ENCODE measurements at places on chromosomes 2 and 18. TPM values are rescaled to one million over a fixed set of nuclear protein-coding genes. Genes with fewer than 3 reads are reported as not detected.
A peak's percentile ranks its signal among the peaks of the same experiment; 100 is the strongest.

SERPINB4 gene
- total RNA-seq, result not detected

- H3K36me3 ChIP-seq, result no peaks in the 10 kb centered on the region
- H3K4me3 ChIP-seq, result no peak overlapping the region
- no peaks in the 10 kb centered on the region for H3K27me3 ChIP-seq
- DNase-seq, result no peak
- H3K4me1 ChIP-seq, result no peaks in the 10 kb centered on the region
Observed at GRCh38 chr2:216014006-216014405, 655 bp upstream of the MREG start.

DNA sequence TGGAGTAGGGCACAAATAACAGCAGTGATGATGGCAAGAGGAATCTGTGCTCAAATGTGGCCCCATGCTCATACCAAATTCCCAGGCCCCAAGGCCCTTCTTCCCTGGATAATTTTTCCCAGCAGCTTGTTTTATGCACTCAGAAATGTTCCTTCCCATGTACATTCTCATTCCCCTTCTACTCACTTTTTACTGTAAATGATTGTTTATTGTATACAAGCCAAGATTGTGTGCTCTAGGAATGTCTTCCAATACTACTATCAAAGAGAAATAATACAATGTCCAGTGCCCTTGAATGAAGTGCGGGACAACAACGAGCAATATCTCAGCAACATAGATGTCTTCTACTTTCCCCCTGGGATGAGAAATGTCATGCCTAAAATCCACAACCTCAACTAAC, 201.6 kb downstream of the ICOS start:
- no peaks in the 10 kb centered on the region for H3K27me3 ChIP-seq
- no peak for DNase-seq
- H3K4me1 ChIP-seq, result peaks cover 6% of the 10 kb centered on the region
- no peak overlapping the region for H3K4me3 ChIP-seq

GRCh38 chr18:13120983-13121441, 97.5 kb upstream of the LDLRAD4 start:
- H3K36me3 ChIP-seq, result peaks cover 10% of the 10 kb centered on the region
- DNase-seq, result no peak
- peak overlapping the region; percentile 38 for H3K27ac ChIP-seq

COL4A3 gene
- 1.0 TPM for total RNA-seq

- no peak for DNase-seq
- H3K27me3 ChIP-seq, result no peaks in the 10 kb centered on the region
- H3K36me3 ChIP-seq, result no peaks in the 10 kb centered on the region
- no peak overlapping the region for H3K4me3 ChIP-seq
Observed at GRCh38 chr18:23169673-23170044, 34.4 kb downstream of the CABLES1 start.

CYP27C1 gene
- not detected for total RNA-seq

DNA sequence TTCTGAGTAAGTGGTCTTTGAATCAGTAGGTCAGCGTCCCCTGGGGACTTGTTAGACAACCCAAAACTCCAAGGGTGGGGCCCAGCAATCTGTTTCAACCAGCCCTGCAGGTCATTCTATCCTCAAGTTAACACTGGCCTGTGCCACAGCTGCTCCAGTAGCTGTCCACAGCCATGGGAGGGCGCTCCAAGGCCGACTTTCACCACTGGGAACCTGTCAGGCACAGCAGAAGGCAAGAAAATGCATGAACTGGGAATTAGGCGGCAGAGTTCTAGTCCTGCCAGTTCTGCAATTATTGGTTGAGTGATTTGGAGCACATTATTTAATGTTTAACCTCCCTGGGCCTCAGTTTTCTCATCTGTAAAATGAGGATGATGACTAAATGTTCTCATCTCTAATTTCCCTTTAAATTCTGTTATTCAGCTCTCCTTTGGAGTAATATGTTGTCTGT, 17.4 kb upstream of the MRPL33 start:
- H3K27me3 ChIP-seq, result no peaks in the 10 kb centered on the region
- H3K36me3 ChIP-seq, result no peaks in the 10 kb centered on the region
- H3K27ac ChIP-seq, result no peak overlapping the region
- H3K4me1 ChIP-seq, result peaks cover 22% of the 10 kb centered on the region
- DNase-seq, result peak; percentile 78

GRCh38 chr2:241082341-241083090, 19.6 kb downstream of the MTERF4 start:
- no peaks in the 10 kb centered on the region for H3K4me1 ChIP-seq
- DNase-seq, result no peak
- H3K27me3 ChIP-seq, result no peaks in the 10 kb centered on the region
- H3K4me3 ChIP-seq, result no peak overlapping the region
- H3K36me3 ChIP-seq, result peaks cover 16% of the 10 kb centered on the region
- H3K27ac ChIP-seq, result no peak overlapping the region

DNA sequence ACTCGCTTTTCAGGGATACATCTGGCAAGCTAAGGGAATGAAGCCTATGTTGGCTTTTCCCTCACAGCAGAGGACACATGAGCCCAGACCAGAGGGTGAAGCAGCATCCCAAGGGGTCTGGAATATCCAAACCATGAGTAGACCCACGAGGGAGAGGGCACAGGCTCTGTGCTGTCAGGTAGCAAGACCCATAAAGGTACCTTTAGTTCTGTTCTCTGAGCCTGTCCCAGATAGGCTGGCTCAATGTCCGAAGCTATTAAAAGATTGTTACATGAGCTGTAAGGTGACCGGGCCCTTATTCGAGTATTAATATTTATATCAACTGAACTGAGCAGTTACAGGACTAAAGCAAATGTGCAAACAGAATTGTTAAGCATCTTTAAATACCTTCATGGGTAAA, 52.2 kb downstream of the TPGS2 start:
- no peaks in the 10 kb centered on the region for H3K36me3 ChIP-seq
- no peaks in the 10 kb centered on the region for H3K27me3 ChIP-seq
- H3K4me1 ChIP-seq, result peaks cover 12% of the 10 kb centered on the region
- no peak for DNase-seq
- H3K27ac ChIP-seq, result peak overlapping the region; percentile 21
- H3K4me3 ChIP-seq, result no peak overlapping the region

GRCh38 chr2:172389685-172390339, 37.6 kb upstream of the ITGA6 start:
- H3K36me3 ChIP-seq, result no peaks in the 10 kb centered on the region
- H3K4me1 ChIP-seq, result peaks cover 22% of the 10 kb centered on the region
- DNase-seq, result no peak
- peak overlapping the region; percentile 67 for H3K27ac ChIP-seq
- H3K27me3 ChIP-seq, result no peaks in the 10 kb centered on the region

DNA sequence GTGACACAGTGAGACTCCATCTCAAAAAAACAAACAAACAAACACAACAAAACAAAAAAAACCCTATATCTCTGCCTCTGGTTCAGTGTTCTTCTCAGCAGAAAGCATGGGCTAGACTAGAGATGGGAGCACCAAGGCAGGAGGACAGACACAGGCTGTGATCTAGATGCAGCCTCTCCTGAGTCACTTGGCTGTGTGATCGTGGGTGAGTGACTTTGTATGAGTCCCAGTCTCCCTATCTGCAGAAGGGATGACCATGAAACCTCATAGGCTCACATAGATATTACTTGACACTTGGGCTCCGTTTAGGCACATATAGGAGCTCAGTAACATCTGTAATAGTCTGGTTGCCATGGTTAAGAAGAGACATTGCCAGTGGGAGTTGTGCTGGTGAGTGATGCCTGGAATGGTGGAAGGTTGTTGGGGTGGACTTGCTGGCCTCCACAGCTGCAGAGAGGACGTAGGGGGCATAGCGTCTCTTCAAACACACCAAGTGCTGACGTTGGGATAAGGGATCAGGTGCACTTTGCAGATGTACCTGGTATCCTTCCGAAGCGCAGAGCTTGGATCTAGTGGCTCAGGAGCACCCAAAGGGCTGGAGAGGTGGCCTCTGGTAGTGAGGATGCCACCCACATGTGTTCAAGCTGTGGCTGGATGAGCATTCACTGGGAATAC, 318.9 kb upstream of the HS6ST1 start:
- no peak for DNase-seq
- H3K4me3 ChIP-seq, result no peak overlapping the region
- H3K27me3 ChIP-seq, result no peaks in the 10 kb centered on the region
- H3K27ac ChIP-seq, result no peak overlapping the region
- H3K4me1 ChIP-seq, result no peaks in the 10 kb centered on the region

SERPINB3 gene
- total RNA-seq, result not detected

Data from heart right ventricle (tissue), 16 donors.